A549 treated with CORT108297 at 1 μM for 4 hours (cell line): ENCODE measurements at places on chromosomes 2 and 18. TPM values are rescaled to one million over a fixed set of nuclear protein-coding genes. Genes with fewer than 3 reads are reported as not detected.

SPEG gene
- 4.3 to 9.5 TPM (median 7.0 TPM) in 5 replicates for total RNA-seq

NAT8 gene
- not detected in 5 replicates for total RNA-seq

CASP8 gene
- total RNA-seq: 34.4 to 43.8 TPM (median 35.5 TPM) in 5 replicates

TACR1 gene
- total RNA-seq: 0.09 to 0.20 TPM (median 0.13 TPM) in 5 replicates

DNPEP gene
- 47.8 to 67.2 TPM (median 61.9 TPM) in 5 replicates for total RNA-seq

AFF3 gene
- 0.01 to 0.16 TPM (median 0.06 TPM) in 5 replicates for total RNA-seq

NYAP2 gene
- total RNA-seq: not detected in 5 replicates

MRO gene
- total RNA-seq: 0.05 to 0.10 TPM (median 0.08 TPM) in 5 replicates

GKN1 gene
- 0.60 to 1.1 TPM (median 0.68 TPM) in 5 replicates for total RNA-seq

ARHGAP28 gene
- 0.07 to 0.13 TPM (median 0.12 TPM) in 3 of 5 replicates, not detected in the others for total RNA-seq

SALL3 gene
- not detected in 5 replicates for total RNA-seq

BCL11A gene
- total RNA-seq: 0.04 to 0.20 TPM (median 0.10 TPM) in 4 of 5 replicates, not detected in the other

IL1RL2 gene
- total RNA-seq: 0.05 TPM in 1 of 5 replicates, not detected in the others

KATNAL2 gene
- total RNA-seq: 1.7 to 3.3 TPM (median 1.8 TPM) in 5 replicates

PARD3B gene
- 0.77 to 1.1 TPM (median 0.93 TPM) in 5 replicates for total RNA-seq

L3MBTL4 gene
- total RNA-seq: not detected in 5 replicates

TSN gene
- total RNA-seq: 58.3 to 63.1 TPM (median 59.3 TPM) in 5 replicates

ASNSD1 gene
- 33.2 to 41.2 TPM (median 33.4 TPM) in 5 replicates for total RNA-seq

SFXN5 gene
- total RNA-seq: 11.5 to 17.1 TPM (median 14.7 TPM) in 5 replicates

REG1B gene
- not detected in 5 replicates for total RNA-seq

FABP1 gene
- total RNA-seq: not detected in 5 replicates

SPOPL gene
- total RNA-seq: 7.0 to 9.9 TPM (median 8.4 TPM) in 5 replicates

CXCR4 gene
- 0.28 to 0.75 TPM (median 0.51 TPM) in 5 replicates for total RNA-seq

EVX2 gene
- not detected in 5 replicates for total RNA-seq

SERPINB12 gene
- total RNA-seq: not detected in 5 replicates

CHRNG gene
- total RNA-seq: not detected in 5 replicates

DNAH7 gene
- total RNA-seq: 0.78 to 1.2 TPM (median 0.96 TPM) in 5 replicates

GKN2 gene
- 2.4 to 4.1 TPM (median 2.9 TPM) in 5 replicates for total RNA-seq

OXER1 gene
- not detected in 5 replicates for total RNA-seq

FAM237A gene
- not detected in 5 replicates for total RNA-seq

PIK3C3 gene
- 19.5 to 22.7 TPM (median 21.1 TPM) in 5 replicates for total RNA-seq

TMEM198 gene
- 0.45 to 1.4 TPM (median 1.1 TPM) in 5 replicates for total RNA-seq

CROCC2 gene
- total RNA-seq: not detected in 5 replicates

GCG gene
- not detected in 5 replicates for total RNA-seq

NTSR2 gene
- 0.07 to 0.13 TPM in 2 of 5 replicates, not detected in the others for total RNA-seq

EMX1 gene
- total RNA-seq: 0.09 to 0.38 TPM (median 0.14 TPM) in 3 of 5 replicates, not detected in the others

GAREM1 gene
- 2.8 to 4.3 TPM (median 3.3 TPM) in 5 replicates for total RNA-seq

ADRA2B gene
- 0.02 to 0.07 TPM (median 0.05 TPM) in 4 of 5 replicates, not detected in the other for total RNA-seq

TRPM8 gene
- 0.05 to 0.47 TPM (median 0.42 TPM) in 5 replicates for total RNA-seq

GAL3ST2 gene
- total RNA-seq: 0.13 to 0.35 TPM (median 0.32 TPM) in 5 replicates

PDE6D gene
- 20.0 to 25.0 TPM (median 23.4 TPM) in 5 replicates for total RNA-seq

ECEL1 gene
- total RNA-seq: 0.12 to 0.27 TPM (median 0.14 TPM) in 5 replicates

CDK15 gene
- total RNA-seq: not detected in 5 replicates

CBLN2 gene
- total RNA-seq: 0.03 to 0.12 TPM (median 0.05 TPM) in 3 of 5 replicates, not detected in the others

C18orf32 gene
- total RNA-seq: 22.8 to 25.8 TPM (median 24.0 TPM) in 5 replicates

KIF5C gene
- 0.27 to 0.43 TPM (median 0.31 TPM) in 5 replicates for total RNA-seq

ZNF397 gene
- total RNA-seq: 3.4 to 4.9 TPM (median 4.6 TPM) in 5 replicates

SPATA3 gene
- total RNA-seq: not detected in 5 replicates

CYP26B1 gene
- 10.9 to 18.3 TPM (median 15.1 TPM) in 5 replicates for total RNA-seq

MEIS1 gene
- total RNA-seq: 1.5 to 1.9 TPM (median 1.8 TPM) in 5 replicates

CAPN14 gene
- 0.02 to 0.07 TPM (median 0.03 TPM) in 4 of 5 replicates, not detected in the other for total RNA-seq

KCNJ3 gene
- total RNA-seq: not detected in 5 replicates
